Activated T-helper 1 cell treated with anti-CD3 and anti-CD28 coated beads, Interleukin-12 subunit alpha, Interleukin-12 subunit beta, Interleukin-2, Interleukin-4 antibody, amounts not matched to agents 30 ng/mL and 10 ng/mL and 1 ng/mL, durations not matched to agents 14 hours and 24 hours and 36 hours (primary cell): ENCODE measurements at places on chromosomes 16 and 17. TPM values are rescaled to one million over a fixed set of nuclear protein-coding genes. Genes with fewer than 3 reads are reported as not detected.

The PYY gene
- total RNA-seq = 0.36 TPM in 1 of 2 replicates, not detected in the other

The HSD17B1 gene
- 0.49 and 0.78 TPM in 2 replicates for total RNA-seq

The DPEP2 gene
- total RNA-seq = 2.4 and 2.6 TPM in 2 replicates

The ADAMTS18 gene
- total RNA-seq = 0.05 TPM in 1 of 2 replicates, not detected in the other

The HLF gene
- 0.36 and 0.54 TPM in 2 replicates for total RNA-seq

The CSHL1 gene
- not detected in 2 replicates for total RNA-seq

The TBC1D3 gene
- not detected in 2 replicates for total RNA-seq

The CHP2 gene
- total RNA-seq = not detected in 2 replicates

The HS3ST2 gene
- not detected in 2 replicates for total RNA-seq

The ABCC11 gene
- not detected in 2 replicates for total RNA-seq

The DOC2A gene
- total RNA-seq = 2.0 and 2.3 TPM in 2 replicates

The KRT32 gene
- total RNA-seq = not detected in 2 replicates
